ENCODE measurements at places on chromosomes 1 and 21.
A peak's percentile ranks its signal among the peaks of the same experiment; 100 is the strongest.

- no peak for DNase-seq
Measured at GRCh38 chr21:26751305-26751704, 93.9 kb downstream of the ADAMTS1 start.

DNA sequence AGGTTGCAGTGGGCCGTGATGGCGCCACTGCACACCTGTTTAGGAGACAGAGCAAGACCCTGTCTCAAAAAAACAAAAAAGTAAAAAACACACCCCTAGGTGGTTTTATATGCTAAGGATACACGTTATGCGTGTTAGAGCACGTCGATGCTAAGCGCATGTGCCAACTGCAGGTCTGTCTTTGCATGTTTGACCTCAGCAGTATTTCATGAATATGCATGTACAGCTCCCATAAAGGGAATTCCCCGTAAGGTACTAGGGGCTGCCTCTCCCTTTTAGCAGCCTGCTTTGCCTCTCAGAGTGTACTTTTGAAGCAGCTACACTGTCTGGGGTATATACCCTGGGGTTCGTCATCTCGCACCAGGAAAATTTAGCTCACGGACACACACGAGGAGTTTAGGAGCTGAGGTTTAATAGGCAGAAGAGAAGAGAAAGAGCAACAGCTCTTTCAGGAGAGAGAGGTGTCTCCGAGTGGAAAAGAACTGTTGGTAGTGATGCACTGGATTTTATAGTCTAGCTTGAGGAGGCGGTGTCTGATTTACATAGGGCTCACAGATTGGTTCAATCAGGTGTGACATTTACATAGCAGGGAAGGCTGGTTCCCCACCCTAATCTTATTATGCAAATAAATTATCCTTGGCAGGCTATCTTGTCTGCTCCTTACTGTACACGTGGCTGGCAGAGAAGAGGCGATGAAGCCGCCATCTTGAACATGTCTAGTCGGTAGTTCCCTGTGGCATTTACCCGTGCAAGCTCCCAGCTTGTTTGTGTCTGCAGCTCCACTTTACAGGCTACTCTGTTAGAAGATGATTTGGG lies 4.2 kb upstream of the OTUD3 start:
- no peak for DNase-seq

- no peak for DNase-seq
Measured at GRCh38 chr1:156006666-156007376, 13.9 kb downstream of the SSR2 start.

- DNase-seq = peak; percentile 88
Measured at GRCh38 chr1:32205401-32206370, at the start of gene IQCC. Gene IQCC, plus strand, starts transcription at chr1:32205671. Its CDS starts 11 bp downstream, at chr1:32205682.

DNA sequence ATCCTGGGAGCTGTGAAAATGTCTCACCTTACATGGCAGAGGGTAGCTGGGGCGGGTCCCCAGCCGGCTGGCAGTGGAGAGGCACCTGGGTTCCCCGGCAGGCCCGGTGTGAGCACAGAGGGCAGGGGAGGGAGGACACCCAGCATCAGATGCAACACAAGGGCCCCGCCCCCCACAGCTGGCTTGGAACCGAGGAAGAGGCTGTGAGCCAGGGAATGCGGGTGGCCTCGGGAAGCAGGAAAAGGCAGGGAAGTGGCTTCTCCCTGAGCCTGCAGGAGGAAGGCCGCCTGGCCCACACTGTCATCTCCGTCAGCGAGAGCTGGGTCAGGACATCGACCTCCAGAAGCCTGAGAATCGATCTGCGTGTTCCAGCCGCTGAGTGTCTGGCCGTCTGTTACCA lies 87.3 kb downstream of the SIK1 start:
- DNase-seq = peak; percentile 55

DNA sequence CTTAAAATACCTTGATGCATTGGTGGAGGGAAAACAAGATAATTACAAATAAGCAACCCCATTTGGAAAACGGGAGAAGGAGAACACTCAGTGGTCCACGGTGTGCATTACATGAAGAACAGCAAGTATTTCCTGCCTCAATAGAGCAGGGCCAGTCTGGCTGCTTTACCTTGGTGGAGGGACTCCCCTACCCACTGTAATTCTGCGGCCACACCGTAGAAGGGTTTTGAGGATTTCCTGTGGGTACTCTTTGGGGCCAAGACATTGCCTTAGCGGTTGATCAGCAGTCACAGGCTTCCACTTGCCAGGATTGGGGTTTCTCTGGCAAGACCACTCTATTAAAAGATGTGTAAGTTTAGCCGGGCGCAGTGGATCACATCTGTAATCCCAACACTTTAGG lies 16.3 kb upstream of the TMEM54 start:
- DNase-seq = no peak

- no peak for DNase-seq
Measured at GRCh38 chr1:116147114-116147510, 35.9 kb downstream of the MAB21L3 start.

- no peak for DNase-seq
Measured at GRCh38 chr21:41602531-41602930, 94.6 kb upstream of the TMPRSS2 start.

GRCh38 chr1:116824631-116825206 lies 70.5 kb downstream of the CD2 start:
- DNase-seq = no peak

- DNase-seq = peak; percentile 44
Measured at GRCh38 chr21:45994759-45995685, 13.5 kb downstream of the COL6A1 start.

DNA sequence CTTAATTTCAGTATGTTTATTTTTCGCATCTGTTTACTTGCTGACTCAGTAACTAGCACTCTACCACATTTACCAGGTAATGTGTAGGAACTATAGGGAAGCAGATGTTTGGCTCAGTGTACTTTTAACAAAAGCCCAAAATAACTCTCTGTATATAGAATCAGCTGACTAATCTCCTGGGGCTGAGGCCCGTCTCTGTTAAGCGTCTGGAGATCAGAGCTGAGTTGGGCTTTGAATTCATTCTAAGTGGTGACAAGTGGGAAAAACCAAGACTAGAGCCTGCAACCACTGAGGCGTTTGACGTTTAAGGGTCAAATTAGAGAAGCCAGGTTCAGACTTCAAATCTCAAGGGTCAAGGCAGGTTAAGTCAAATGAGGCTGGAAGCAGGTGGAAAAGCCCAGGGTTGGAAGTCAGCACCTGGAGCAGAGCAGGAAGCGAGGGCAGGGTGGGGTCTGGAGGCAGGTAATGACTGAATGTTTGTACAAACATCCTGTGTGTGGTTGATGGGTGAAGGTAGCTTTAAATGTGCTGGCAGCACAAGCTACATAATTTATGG lies 56.8 kb upstream of the LYST start:
- no peak for DNase-seq

DNA sequence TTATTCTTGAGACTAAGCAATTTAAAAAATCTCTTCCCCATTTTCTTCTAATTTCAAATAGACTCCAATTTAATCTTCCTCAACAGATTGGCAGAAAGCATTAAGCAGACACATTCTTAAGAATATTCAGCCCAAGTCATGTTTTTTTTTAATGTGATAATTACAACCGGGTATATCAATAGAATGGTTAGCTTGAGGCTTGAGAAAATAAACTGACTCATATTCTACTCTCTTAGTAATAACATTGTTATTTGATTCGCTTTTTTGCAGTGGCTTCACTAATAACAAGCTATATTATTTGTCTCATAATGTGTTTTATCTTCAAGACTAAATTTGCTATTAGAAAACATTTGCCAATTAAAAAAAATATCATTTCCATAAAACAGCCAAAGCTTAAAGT lies 488.6 kb upstream of the RGS18 start:
- no peak for DNase-seq

DNA sequence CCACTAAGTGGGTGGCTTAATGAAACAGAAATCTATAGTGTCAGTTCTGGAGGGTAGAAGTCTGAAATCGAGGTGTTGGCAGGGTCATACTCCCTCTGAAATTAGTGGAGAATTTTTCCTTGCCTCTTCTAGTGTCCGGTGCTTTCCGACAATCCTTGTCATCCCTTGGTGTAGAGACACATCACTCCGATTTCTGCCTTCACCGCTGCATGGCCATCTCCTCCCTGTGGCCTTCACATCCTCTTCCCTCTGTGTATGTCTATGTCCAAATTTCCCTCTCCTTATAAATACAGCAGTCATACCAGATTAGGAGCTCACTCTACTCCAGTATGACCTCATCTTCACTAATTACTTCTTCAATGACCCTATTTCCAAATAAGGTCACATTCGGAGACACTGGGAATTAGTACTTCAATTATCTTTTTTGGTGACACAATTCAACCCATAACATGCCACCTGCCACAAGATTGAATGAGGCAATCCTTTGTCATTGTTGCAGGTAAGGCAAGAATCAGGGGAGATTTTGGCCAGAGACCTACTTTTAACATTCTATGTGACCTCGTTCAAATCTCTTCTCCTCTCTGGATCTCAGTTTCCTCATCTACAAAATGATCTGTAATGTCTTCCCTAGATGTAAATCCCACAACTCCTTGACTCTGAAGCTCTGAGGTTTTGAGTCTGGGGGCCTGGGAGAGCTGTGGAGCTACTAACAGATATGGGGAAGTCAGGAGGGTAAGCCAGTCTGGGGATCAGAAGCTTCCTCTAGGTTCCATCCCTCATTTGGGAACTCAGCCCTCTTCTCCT lies 16.1 kb downstream of the NAV1 start:
- no peak for DNase-seq

DNA sequence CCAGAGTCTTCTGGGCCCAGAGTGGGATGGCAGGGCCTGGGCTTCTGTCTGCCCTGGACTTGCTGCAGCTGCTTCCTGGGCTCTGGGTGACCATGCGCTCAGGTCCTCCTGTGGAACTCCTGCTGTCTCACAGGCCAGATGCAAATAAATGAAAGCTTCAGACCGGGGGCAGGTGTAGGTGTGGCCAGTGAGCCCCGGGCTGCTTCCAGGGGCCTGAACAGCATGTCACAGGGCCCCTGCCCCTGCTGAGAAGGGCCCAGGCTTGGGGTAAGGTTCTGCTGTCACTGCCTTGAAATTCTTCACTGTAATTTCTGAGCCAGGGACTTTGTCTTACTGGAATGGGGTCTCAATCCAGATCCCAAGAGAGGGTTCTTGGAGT lies 2.5 kb upstream of the PKNOX1 start:
- no peak for DNase-seq

DNA sequence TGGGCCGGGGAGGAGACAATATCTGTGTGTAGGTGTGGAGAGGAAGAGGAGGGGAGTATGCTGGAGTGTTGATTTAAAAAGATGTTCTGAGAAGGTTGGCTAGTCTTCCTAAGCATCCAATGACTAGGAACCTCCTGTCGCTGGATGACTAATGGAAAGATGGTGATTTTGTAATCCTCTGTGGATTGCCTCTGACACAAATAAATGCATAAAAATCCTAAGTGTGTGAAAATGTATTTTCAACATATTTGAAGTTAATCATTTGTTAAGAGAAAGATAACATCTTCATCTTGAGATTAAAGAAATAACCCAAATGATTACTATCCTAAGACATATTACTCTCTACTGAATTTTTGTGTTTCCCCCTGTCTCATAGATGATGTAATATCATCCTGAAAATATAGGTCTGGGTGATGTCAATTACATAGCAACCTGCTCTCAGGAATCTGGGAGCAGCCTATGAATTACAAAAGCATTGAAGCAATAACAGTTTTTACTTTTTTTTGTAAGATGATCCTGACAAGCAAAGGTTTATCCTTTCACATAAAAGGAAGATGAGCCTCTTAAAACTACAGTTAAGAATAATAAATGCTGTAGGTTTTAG lies 220.5 kb upstream of the MAP1LC3C start:
- no peak for DNase-seq

DNA sequence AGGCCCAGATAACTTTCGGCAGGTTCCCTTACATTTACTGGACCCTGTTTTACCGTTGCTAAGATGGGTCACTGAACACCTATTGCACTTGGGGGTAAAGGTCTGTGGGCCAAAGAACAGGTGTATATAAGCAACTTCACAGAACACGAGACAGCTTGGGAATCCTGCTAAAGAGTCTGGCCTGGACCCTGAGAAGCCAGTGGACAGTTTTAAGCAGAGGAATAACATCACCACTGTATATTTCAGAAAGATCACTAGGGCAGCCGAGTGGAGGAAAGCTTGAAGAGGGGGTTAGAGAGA lies 54.4 kb downstream of the LAMC2 start:
- no peak for DNase-seq

GRCh38 chr1:112699425-112700144 lies 7.3 kb downstream of the RHOC start:
- DNase-seq = no peak

DNA sequence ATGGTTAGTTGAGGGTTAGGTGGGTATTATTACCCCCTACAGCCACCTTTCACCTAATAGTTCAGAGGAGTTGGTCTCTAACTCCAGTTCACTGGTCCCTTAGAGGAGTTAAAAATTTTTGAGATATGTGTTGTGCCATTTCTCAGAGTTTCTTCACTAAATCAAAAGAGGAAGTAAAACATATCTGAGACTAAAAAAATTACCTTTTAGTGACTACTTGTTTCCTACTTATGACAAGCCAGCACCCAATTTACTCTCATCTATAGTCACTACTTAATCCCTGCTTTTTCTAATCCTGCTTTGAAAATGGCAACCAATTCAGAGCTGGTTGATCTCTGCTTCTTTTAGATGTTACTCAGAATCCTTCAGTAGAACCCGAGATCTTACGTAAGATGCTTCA lies 1316.8 kb upstream of the B3GALT2 start:
- DNase-seq = no peak

- no peak for DNase-seq
Measured at GRCh38 chr1:184610876-184611595, 143.6 kb downstream of the EDEM3 start.

DNA sequence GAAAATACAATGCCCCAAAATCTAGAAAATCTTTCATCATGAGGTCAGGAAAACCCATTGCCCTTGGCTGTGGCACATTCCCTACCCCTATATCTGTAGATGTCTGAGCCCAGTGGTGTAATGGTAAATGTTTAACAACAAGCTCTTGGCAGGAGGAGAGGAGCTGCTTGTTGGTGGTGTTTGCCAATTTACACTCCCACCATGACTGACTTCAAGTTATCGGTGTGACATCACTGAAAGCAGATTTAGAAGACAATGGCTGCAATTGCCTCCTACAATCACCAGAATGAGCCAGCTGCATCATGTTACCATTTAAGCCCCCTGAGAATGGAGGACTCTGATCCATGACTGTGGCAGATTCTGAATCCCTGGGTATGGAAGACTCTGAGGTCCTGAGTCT lies 70.9 kb downstream of the SDC3 start:
- DNase-seq = no peak

- no peak for DNase-seq
Measured at GRCh38 chr1:34086561-34086960, 78.5 kb downstream of the CSMD2 start.

- peak; percentile 43 for DNase-seq
Measured at GRCh38 chr1:17190010-17190995, 14.6 kb upstream of the PADI1 start.

DNA sequence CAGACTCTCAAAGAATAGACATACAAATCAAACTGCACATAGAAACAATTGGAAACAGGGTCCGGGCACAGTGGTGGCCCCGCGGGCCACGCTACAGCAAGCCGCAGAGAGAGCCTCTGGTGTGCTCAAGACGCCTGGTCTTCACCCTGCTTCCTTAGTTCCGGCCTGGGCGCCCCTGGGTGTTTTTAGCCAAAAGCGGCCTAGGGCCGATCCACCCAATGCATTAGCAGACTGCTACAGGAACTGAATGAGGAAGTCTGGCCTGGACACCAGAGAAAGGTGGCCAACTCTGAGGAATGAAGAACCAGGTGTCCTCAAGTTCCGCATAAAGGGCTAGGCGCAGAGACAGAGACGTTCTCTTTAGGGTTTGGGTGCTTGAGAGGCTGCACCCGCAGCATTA lies 1.7 kb downstream of the PRRX1 start:
- DNase-seq = no peak
